ENCODE measurements at places on chromosomes 2 and 18. TPM values are rescaled to one million over a fixed set of nuclear protein-coding genes. Genes with fewer than 3 reads are reported as not detected.

Gene MGAT4A
- polyA plus RNA-seq = 31.8 TPM

Gene PSMD1
- 98.9 TPM for polyA plus RNA-seq

Gene COL6A3
- 277 TPM for polyA plus RNA-seq

- DNase-seq = no peak
Measured at GRCh38 chr2:68693951-68694350, 40.7 kb upstream of the ARHGAP25 start.

GRCh38 chr2:187922846-187923245 lies 368.6 kb upstream of the TFPI start:
- DNase-seq = peak; percentile 53

DNA sequence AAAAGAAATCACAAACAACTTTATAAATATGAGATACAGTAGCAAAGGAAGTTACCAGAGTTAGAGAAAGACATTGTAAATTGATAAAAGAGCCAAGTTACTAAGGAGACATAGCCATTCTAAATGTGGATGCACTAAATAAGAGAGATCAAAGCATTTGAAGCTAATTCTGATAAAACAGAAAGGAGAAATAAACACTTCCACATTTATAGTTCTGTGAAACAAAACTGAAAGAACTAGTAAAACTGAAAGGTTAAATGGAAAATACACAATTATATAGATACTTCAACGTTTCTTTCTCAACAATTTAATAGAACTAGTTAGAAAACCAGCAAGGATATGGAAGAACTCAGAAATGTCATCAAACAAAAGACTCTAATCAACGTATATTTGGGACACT lies 309.0 kb upstream of the CDH2 start:
- DNase-seq = no peak

Gene CCDC85A
- polyA plus RNA-seq = 2.0 TPM

Gene CD8B
- 0.71 TPM for polyA plus RNA-seq

Gene IL36A
- not detected for polyA plus RNA-seq

DNA sequence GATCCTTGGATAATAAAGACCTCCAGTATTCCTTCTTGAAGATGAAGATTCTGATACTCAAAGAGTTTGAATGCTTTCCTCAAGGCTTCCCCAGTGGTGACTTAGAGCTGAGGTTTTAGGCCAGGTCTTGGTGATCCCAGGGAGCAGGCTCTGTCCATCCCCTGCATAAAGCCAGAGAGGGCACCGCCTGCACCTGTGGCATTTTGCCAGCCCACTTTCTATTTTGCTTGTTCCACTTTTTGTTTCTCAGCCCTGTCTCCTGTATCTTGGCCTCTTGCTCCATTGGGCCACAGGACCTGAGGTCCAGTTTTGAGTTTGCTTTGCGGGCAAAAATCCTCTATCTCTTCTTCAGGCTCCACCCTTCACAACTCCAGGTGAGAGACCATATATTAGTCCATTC lies 6.7 kb upstream of the SCYGR1 start:
- no peak for DNase-seq

DNA sequence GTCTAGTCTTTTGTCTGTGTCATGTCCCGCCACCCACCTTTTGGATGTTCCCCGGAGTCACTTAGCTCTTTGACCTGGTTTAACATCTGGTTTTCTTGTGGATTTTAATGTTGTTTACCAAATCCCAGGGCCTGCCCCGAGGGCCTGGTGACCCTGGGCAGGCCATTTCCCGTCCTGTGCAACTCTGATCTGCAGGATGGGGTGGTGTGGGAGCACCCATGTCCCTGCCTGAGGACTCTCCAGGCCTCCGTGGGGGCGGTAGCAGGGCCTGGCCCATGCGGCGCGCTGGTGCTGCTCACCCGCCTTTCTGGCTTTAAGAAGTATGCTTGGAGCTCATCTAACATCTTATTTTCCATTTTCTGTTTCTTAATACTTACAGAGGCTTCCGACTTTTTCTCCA lies 10.7 kb downstream of the RAMP1 start:
- DNase-seq = no peak

Gene ITGAV
- polyA plus RNA-seq = 76.1 TPM

- no peak for DNase-seq
Measured at GRCh38 chr18:55861266-55861665, 273.3 kb upstream of the TCF4 start.

- DNase-seq = no peak
Measured at GRCh38 chr2:171718720-171719119, 31.5 kb downstream of the DYNC1I2 start.

DNA sequence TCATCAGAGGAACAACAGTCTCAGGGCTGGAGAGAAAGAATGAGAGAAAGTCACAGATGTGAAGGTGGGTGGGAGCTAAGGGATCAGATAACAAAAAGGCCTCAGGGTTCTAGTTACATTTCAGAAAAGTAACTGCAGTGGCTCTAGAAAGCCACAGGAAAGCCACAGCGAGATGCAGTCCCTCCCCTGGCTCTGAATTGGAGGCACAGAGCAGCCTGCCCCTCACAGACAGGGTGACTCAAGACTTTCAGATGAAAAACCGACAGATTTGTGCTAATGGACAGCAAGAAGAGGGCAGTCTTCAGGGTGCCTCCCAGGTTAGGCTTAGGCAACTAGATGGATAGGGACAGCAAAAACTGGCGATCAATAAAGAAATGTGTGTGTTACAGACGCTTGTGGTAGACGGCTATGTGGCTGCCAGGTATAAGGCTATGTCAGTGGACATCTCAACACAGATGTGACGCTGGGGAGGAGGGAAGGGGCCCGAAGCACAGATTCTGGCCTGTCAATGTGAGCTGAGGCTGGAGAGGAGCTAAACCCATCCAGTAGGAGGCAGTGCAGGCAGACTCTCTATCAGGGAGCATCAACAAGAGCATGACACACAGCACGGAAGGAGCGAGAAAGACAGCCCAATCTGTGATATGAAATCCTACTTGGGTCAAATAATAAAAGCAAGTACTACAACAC lies 26.2 kb downstream of the UNC50 start:
- DNase-seq = no peak

- no peak for DNase-seq
Measured at GRCh38 chr2:15031745-15032240, 399.3 kb downstream of the LRATD1 start.

DNA sequence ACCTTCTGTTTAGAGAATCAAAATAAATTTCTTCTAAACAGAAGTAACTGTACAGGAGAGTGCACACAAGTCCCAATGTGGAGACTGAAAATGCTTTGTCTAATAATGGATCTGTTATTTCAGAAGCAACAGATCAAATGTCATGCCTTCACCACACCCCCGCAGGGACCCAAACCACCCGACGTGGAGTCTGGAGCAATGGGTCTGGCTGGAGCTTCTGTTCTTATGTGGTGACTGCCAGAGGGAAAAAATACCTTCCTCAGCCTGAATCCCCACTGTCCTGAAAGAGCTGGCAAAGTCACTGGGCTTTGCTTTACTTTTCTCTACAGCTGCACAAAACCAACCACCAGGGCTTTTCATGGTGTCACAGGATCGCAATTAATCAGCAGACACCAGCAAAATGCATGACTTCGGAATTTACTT lies 119.0 kb upstream of the ZFP36L2 start:
- DNase-seq = no peak

GRCh38 chr2:173216051-173216450 lies 138.6 kb upstream of the CDCA7 start:
- no peak for DNase-seq

DNA sequence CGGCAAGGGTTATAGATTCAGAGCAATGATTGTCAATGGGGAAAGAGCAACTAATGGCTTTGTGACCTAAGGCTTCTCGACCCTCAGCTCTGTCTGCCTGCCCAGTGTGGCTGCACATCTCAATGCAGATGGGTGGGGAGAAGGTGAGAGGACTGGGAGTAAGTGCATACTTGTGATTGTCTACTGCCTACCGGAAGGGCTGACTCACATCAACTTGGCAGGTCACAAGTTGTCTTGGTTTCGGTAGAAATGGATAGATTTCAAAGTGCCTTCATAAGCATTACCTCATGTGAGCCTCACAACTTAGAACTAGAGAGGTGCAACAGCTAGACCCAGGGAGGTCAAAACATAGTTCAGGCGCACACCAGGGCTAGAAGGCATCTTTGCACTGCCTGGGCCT lies 29.4 kb downstream of the STAT1 start:
- no peak for DNase-seq

GRCh38 chr2:173079973-173080860 lies 4.6 kb downstream of the MAP3K20 start:
- no peak for DNase-seq

DNA sequence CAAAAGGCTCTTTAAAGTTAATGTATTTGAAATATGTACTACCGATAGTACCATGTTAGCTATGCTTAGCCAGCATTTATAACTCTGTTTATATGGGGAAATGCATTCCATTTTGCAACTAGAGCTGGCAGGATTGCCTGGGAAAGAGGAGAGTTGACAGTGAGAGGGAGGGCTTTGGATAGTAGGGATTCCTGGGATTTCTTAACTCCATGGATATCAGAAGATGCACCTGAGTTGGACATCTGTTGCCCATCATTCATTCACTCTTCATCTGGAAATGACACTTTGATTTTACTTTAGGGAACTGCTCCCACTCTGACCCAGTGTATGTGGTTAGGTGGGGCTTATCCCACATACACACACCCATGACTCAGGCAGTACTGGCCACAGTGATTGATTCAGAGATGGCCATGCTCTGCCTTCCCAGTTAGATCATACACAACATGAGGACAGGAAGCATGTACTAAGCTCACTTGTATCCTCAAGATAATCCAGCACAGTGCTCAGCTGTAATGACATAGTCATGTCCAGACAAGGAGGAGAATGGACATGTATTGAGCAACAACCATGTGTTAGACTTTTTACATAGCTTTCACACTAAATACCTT lies 248.8 kb downstream of the MREG start:
- no peak for DNase-seq

- no peak for DNase-seq
Measured at GRCh38 chr2:149008381-149008780, 30.1 kb upstream of the LYPD6B start.

- no peak for DNase-seq
Measured at GRCh38 chr2:11701206-11701605, 31.2 kb upstream of the NTSR2 start.

DNA sequence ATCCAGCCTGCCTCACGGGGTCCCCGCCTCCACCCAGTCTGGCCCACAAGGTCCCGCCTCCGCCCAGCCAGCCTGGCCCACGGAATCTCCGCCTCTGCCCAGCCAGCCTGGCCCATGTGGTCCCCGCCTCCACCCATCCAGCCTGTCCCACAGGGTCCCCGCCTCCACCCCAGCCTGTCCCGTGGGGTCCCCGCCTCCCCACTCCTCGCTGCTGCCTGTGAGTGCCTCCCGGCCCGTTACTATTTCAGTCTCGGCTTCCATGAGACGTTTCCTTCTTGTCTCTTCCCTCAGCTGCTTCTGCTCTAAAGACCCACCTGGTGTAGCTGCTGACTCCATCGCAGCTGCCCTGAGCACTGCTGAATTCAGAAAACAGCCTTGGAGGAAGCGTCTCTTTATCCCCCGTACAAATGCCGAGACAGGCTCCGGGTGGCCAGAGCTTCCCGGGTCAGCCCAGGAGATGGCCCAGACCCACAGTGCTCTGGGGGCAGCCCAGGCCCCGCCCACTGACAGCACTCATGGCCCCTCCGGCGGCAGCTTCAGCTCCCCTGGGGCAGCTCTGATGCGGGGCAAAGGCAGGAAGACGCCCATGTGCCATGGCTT lies 69.8 kb downstream of the NFATC1 start:
- DNase-seq = no peak

GRCh38 chr18:61435064-61435652 lies 101.9 kb downstream of the CDH20 start:
- DNase-seq = no peak

- no peak for DNase-seq
Measured at GRCh38 chr18:7772510-7772888, 205.4 kb downstream of the PTPRM start.

GRCh38 chr2:38682008-38682575 lies 16.2 kb downstream of the GALM start:
- DNase-seq = no peak

DNA sequence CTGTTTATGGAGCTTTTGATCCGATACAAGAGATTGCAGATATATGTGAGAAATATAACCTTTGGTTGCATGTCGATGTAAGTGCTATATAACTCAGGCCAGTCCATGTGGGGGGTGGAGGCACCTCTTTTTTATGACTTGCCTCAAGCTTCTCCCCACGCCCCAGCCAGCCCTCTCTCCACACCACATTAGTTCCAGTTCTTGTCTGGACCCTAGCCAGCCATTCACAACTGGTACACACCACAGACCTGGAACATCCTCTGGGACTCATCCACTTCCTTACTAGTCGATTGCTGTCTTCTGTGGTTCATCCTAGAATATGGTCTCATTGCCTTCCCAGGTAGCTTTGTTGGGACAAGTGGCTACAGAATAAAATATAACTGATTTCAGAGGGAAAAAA lies 31.0 kb downstream of the GAD1 start:
- DNase-seq = no peak

Gene CXCR1
- 0.07 TPM for polyA plus RNA-seq

DNA sequence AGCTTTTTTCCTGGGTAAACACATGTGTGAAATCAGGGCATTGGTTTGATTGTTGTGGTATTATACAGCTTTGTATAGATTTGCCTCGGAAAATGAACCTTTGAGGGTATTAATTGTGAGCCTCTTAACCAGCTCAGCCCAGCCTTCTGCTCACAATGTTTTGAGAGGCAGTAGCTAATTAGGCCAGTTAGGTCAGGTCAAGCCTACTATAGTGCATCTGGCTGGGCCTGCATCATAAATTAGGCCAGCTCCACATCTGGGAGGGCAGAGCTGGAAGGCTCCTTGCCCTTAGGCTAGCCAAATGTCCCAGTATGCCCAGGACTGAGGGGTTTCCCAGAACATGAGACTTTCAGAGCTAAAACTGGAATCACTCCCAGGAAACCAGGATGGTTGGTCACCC lies 43.0 kb downstream of the LRATD1 start:
- DNase-seq = no peak

Gene DCDC2C
- 0.92 TPM for polyA plus RNA-seq

DNA sequence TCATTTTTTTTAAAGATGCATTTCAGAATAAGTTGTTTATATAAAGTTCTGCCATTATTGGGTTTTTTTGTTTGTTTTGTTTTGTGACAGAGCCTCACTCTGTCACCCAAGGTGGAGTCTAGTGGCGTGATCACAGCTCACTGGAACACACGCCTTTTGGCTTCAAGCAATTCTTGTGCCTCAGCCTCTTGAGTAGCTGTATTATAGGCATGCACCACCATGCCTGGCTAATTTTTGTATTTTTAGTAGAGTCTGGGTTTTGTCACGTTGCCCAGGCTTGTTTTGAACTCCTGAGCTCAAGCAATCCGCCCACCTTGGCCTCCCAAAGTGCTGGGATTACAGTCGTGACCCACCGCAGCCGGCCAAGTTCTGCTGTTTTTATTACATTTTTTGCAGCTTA lies 72.3 kb downstream of the R3HDM1 start:
- no peak for DNase-seq

- no peak for DNase-seq
Measured at GRCh38 chr2:219250049-219250781, 2.8 kb upstream of the TUBA4B start.

DNA sequence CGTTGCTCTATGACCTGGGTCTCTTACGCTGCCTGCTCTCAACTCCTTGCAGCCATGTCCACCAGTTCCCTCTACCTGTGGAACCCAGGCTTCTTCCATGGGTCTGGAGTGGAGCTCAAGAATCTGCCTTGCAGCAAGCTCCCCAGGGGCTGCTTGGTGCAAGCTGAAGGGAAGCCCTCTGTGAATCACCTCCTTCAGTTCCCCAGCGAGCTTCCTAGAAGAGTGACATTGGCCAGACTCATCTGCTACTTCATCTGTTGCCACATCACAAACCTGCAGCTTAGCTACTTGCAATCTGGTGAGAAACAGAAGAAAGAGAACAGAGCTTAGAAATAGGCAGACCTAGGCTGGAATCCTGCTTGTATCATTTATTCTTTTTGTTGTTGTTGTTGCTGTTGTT lies 9.8 kb upstream of the EFR3B start:
- DNase-seq = no peak

Gene IL1RL1
- 0.55 TPM for polyA plus RNA-seq

Gene ASTL
- polyA plus RNA-seq = 0.21 TPM
